ENCODE measurements at places on chromosomes 4 and X.
A peak's percentile ranks its signal among the peaks of the same experiment; 100 is the strongest.

DNA sequence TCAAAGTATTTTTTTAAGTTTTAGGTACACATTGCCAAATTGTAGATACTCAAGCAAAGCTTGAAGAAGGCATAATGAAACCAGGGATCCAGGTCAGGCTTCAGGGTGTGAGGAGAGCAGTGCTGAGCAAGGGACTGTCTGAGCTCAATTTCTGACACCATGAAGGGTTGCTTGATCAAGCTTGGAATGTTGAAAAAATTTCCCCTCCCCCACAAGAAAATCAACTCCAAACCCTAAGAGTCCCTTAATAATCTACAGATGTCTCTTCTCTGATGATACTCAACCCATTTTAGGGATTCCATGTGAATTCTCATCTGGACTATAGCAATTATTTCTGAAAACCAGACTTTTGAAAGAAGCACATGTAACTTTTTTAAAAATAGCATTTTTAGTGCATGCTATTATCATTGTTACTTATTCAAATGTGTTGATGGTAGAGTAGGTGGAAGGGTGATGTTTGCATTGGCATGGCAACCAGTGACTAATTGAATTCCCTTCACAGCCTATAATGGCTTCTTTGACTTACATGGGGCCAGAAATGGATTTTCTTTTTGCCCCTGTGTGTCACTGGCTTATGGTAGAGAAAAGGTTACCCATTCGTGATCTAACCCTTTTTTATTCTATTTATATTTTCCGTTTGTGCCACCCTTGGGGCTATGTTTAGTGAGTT, 252.0 kb downstream of the FBXW7 start:
- no peak for DNase-seq

- DNase-seq, result no peak
These were observed at the start of gene NFKB1 for GRCh38 chr4:102500696-102501446. Gene NFKB1 (plus strand): TSS chr4:102501359. CDS start chr4:102525519, 24,160 bp downstream.

DNA sequence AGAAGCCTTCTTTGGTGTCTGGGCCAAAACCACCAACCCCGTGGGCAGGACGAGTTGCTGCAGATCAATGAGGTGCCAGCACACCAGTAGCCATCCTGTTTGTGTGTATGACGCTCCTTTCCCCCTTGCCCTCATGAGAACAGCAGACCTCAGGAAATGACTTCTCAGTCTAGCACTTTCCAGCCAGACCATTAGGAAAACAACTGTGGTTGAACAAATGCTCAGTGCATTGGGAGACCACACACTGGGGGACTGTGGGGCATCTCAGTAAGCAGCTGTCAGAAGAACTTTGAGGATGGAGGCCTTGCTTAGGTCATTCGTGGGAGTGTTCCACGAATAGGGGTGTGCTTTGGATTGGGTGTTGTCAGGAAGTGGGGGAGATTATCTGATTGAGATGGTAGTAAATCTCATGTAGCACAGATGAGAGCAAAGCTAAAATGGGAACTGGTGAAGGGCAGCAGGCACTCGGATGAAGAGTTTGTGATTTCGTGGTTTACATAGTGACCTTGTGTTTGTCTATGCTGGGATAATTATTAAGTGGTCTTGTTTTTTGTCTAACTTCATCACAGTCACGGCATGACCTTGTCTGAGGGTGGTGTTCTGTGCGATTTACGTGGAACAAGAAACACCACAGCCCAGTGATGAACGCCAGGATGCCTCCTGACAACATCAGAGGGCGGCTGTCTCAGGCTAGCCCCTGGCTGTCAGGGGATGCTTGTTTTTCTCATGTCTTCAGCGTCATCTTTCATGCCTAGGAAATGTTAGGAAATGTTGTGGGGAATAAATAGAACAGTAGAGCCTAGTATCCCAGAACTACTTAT, 70.1 kb downstream of the USP46 start:
- peak; percentile 78 for DNase-seq

DNA sequence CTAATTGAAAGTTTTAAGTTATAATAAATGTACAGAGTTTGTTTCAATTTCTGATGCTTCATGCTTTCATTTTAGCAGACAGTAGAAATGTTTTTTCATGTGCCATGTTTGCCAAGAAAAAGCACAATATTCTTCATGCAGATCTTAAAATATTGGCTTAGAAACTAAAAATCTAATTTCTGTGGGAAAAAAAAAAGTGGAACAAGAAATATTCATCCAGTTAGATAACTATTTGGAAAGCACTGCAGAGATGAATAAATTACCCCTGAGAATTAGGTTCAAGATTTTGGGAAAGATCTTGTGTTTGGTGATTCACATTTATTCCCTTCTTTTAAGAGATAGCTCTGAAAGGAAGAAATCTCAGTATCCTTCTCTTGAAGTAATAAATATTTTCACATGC, 912.5 kb downstream of the C4orf33 start:
- DNase-seq, result no peak

- no peak for DNase-seq
These were observed 43.5 kb downstream of the RCHY1 start for GRCh38 chr4:75470738-75471137.

DNA sequence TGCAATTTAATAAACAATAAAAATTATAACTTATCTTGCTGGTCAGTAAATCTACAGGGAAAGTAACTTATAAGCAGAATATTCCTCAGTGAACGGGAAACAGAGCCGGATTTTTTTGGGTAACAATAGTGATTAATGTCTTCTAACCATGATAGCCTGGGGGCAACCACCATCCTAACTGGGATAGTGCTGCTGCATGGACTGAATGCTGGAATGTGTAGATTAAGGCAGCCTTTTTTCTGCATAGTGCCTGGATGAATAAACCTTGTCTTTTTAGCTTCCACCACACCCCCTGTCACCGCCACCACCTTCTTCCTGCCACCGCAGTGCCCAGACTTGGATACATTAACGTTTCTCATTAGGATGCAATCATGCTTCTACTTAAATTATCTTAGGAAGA, 83.6 kb upstream of the LNX1 start:
- DNase-seq, result no peak

DNA sequence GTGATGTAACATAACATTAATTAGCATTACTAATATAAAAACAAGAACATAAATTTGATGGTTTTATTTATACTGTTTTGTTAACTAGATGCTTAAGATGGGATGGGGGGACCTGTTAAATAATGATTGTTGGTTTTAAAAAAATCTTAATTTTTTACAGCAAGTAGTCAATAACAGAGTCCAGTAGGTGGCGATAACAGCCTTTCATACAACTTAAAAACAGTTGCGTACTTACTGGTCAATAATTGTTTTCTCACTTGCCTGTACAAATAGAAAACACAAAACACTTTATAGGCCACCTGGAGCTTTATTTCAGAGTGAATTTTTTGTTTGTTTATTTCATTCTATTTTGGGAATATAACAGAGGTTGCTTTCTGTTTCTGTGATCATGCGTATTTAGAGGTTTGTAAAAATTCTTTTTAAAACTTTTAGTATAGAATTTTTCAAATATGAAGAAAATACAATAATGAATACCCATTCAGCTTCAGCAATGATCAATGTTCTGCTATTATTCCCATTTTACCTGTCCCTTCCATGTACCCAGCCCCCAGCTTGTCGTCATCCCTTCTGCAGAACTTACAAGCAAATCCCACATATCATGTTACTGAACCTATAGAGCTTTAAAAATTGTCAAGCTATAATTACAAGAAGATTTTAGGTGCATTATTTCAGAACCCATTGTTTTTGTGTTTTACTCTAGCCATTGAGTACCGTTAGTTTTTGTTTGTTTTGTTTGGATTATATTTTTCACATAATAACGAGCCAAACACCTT, 97.1 kb downstream of the MRPL1 start:
- peak; percentile 57 for DNase-seq
